Stimulated activated CD4-positive, alpha-beta T cell treated with anti-CD3 and anti-CD28 coated beads, Interleukin-2, amount 100 ng/mL, for 48 hours (primary cell): ENCODE measurements at places on chromosomes 11 and 22.

DNA sequence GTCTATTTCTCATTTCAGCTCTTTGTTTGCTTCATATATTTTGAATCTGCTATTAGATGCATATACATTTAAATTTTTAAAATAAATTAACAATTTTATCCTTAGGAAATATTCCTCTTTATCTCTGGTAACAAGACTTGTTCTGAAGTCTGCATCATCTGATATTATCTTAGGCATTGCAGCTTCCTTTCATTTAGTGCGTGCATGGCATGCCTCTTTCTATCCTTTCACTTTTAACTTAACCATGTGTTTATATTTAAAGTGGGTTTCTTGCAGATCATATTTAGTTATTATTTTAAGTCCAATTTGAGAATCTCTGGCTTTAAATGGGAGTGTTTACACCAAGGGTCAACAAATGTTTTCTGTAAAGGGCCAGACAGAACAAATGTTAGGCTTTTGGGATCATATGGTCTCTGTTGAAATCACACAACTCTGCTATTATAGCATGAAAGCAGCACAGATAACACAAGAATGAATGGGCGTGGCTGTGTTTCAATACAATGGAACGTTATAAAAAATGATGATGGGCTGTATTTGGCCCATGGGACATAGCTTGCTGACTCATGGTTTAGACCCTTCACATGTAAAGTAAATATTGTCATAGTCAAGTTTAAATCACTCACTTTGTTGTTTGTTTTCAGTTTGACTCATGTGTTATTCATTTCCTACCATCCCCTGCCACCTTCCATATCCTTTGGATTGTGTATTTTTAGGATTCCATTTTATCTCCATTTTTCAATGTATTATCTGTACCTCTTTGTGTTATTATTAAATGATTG lies 83.9 kb upstream of the SNX19 start:
- DNase-seq, result no peak

DNA sequence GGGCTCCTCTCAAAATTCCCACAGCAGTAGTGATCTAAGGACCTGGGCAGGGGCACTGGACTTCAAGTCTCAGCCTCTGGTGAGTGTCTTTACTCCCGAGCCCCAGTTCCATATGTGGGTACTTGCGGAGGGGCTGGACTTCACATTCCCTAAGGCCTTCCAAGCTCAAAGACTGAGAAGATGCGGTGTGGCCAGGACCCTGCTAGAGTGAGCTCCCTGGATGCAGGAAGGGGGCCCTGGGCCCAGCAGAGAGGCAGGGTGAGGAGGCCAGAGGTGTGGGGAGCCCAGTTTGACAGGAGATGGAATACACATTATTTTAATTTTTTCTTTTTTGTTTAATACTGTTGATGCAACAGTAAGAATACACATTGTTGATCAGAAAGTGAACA lies 83.7 kb downstream of the IGLL1 start:
- DNase-seq, result no peak

- no peak for DNase-seq
These were observed at the start of gene ELMOD1 for GRCh38 chr11:107590460-107591377. ELMOD1 (plus strand) TSS chr11:107591147; CDS start chr11:107618190, 27,043 bp downstream.

GRCh38 chr11:11979488-11980117 lies 28.8 kb downstream of the DKK3 start:
- DNase-seq, result no peak

GRCh38 chr11:105783216-105783615 lies 173.3 kb downstream of the GRIA4 start:
- no peak for DNase-seq

- DNase-seq, result no peak
These were observed 5.3 kb upstream of the ACR start for GRCh38 chr22:50732681-50733080.

GRCh38 chr11:8806974-8807373 lies 104.0 kb upstream of the AKIP1 start:
- no peak for DNase-seq
